ENCODE measurements at places on chromosomes 11 and 22.

DNA sequence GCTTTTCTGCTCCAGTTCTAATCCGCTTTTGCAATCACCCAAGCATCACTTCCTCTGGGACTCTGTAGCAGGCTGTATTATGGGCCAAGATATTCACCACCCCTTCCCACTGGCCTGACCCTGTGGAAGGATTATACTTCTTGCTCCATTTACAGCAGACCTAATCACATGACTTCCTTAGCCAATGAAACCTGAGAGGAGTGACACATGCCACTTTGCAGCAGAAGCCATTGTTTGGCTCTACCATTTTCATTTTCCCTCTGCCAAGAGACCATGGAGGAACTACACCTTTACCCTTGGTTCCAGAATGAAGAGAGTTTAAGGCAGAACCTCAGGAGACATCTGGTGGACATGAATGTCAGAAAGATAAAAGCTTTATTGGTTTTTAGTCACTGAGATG, 134.9 kb upstream of the HSD17B12 start:
- H3K27ac ChIP-seq, result no peak overlapping the region
- peaks cover 10% of the 10 kb centered on the region for H3K4me1 ChIP-seq
- H3K36me3 ChIP-seq, result no peaks in the 10 kb centered on the region

DNA sequence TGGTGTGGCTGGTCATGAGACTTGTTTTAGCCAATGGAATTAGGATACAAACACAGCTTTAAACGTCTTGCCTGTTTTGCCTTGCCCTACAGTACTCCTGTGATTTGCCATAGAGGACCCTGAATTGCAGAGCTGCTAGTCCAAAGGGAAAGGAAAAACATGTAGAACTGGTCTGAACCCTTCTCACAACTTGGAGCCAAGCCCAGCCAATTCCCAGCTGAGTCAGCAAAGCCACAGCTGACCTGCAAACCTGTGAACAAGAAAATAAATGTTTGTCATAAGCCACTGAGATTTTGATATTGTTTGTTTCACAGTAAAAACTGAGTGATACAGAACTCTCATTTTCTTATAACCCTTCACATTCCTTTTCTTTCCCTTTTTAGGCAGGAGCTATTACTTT, 360.5 kb upstream of the API5 start:
- H3K36me3 ChIP-seq, result no peaks in the 10 kb centered on the region
- H3K4me1 ChIP-seq, result no peaks in the 10 kb centered on the region
- H3K27me3 ChIP-seq, result no peaks in the 10 kb centered on the region
- H3K4me3 ChIP-seq, result no peak overlapping the region
- no peak overlapping the region for H3K27ac ChIP-seq

DNA sequence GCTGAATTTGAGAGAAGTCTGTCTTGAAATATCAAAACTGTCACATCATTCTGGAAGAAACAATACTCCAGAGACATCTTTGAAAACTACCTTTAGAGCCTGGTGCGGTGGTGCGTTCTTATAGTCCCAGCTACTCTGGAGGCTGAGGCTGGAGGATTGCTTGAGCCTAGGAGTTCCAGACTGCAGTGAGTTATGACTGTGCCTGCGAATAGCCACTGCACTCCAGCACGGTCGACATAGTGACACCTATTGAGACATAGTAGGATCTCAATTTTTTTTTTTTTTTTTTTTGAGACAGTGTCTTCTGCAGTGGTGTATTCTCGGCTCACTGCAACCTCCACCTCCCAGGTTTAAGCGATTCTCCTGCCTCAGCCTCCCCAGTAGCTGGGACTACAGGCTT, 11.5 kb upstream of the AIFM3 start:
- no peaks in the 10 kb centered on the region for H3K27me3 ChIP-seq
- H3K4me3 ChIP-seq, result no peak overlapping the region

DNA sequence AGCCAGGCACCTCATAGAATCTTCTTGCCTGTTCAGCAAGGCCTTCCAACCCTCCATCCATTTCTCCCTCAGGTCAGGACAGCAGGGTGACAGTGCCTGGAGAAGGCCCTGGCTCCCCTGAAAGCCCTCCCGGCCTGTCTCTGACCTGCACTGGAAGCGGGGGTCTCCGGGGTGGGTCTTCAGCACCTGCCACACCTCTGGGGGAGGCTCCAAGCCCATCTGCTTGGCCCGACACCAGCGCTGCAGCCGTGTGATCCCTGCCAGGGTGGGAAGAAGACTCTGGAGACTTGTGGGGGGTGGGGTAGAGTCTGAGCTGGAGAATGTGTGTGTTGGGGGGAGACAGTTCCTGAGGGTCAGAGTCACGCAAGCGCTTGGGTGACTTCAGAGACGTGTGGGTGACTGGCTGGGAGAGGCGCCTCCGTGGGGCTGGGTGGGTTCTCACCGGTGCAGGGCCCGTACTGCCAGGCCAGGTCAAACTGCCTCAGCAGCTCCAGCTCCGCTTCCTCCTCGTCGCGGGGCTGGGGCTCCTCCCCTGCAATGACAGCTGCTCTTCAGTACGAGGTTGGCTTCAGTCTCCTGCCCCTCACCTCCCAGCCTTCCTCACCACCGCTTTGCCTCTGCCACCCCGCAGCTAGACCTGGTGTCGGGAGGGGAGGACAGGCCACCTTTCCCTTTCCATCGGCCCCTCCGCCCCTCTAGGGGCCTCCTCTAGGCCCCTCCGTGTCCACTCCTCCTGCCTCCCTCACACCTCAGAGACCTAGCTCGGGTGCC, 615 bp downstream of the POLD4 start:
- peak overlapping the region; percentile 74 for H3K4me3 ChIP-seq
- peak; percentile 77 for DNase-seq
- peaks cover 65% of the 10 kb centered on the region for H3K4me1 ChIP-seq
- H3K27me3 ChIP-seq, result no peaks in the 10 kb centered on the region
- no peaks in the 10 kb centered on the region for H3K36me3 ChIP-seq

DNA sequence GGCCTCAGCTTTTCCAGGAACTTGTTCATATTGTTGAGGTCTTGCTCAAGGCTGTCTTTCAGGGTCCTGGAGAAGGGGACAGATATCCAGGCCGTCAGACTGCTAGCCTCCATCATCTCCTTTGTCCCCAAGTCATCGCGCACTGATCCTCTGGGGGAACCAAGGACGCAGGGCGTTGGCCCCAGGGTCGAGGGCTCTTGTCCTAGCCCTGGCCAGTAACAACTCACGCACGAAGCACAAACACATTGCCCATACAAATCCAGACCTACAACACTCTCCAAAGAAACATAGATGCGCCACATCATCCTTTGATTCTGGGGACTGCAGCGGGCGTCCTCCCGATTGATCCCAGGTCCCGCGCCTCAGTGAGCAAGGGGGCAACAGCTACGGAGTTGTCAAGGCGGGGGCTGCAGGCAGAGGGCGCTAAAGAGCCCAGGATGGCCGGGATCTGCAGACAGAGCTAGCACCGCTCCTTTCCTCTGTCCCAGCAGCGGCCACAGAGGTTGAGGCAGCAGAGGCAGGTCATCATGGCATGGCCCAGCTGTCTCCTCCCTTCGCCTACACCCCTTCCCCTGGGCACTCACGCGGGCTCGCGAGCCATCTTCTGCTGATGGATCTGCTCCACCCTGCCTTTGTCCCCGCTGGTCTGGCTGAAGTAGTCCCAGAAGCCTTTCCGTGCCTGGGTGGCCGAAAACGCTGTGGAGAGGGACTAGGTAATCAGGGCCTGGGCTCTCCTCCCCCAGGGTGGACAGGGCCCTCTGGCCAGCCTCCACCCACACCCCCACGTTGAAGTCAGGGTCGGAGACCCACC, 472 bp downstream of the APOA5 start:
- H3K4me1 ChIP-seq, result peaks cover 28% of the 10 kb centered on the region
- no peak overlapping the region for H3K27ac ChIP-seq
- no peaks in the 10 kb centered on the region for H3K27me3 ChIP-seq
- H3K4me3 ChIP-seq, result peak overlapping the region; percentile 24
- DNase-seq, result peak; percentile 88
- no peaks in the 10 kb centered on the region for H3K36me3 ChIP-seq

GRCh38 chr11:43852057-43852636, 28.5 kb upstream of the ALKBH3 start:
- H3K4me3 ChIP-seq, result no peak overlapping the region
- H3K4me1 ChIP-seq, result no peaks in the 10 kb centered on the region
- H3K27ac ChIP-seq, result no peak overlapping the region
- no peaks in the 10 kb centered on the region for H3K27me3 ChIP-seq
- no peak for DNase-seq
- H3K36me3 ChIP-seq, result no peaks in the 10 kb centered on the region

Measured in sigmoid colon (tissue), 7 donors.